Common myeloid progenitor, CD34-positive (primary cell): ENCODE measurements at places on chromosomes 13 and 19.

GRCh38 chr13:61880578-61881283 is 465.1 kb upstream of the PCDH20 start:
- H3K4me1 ChIP-seq, result no peaks in the 10 kb centered on the region
- peak; percentile 33 for DNase-seq
- H3K27ac ChIP-seq, result no peak overlapping the region
- no peaks in the 10 kb centered on the region for H3K36me3 ChIP-seq

DNA sequence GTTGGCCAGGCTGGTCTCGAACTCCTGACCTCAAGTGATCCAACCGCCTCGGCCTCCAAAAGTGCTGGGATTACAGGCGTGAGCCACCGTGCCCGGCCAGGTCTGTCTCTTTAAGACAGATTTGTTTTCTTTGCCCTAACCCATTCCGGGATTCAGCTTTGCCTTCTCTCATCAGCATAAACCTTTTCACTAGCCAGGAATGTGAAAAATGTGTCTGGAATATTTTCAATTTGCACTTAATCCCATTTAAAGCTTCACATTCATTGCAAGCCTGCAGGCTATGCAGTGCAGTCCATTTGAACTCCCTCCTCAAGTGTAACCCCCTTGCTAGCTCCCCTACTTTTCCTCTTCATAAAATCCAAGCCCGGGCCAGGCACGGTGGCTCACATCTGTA is 880 bp upstream of the TMEM160 start:
- H3K4me1 ChIP-seq, result peaks cover 7% of the 10 kb centered on the region
- no peaks in the 10 kb centered on the region for H3K27me3 ChIP-seq
- no peak overlapping the region for H3K4me3 ChIP-seq
- H3K27ac ChIP-seq, result no peak overlapping the region
- peaks cover 7% of the 10 kb centered on the region for H3K36me3 ChIP-seq

DNA sequence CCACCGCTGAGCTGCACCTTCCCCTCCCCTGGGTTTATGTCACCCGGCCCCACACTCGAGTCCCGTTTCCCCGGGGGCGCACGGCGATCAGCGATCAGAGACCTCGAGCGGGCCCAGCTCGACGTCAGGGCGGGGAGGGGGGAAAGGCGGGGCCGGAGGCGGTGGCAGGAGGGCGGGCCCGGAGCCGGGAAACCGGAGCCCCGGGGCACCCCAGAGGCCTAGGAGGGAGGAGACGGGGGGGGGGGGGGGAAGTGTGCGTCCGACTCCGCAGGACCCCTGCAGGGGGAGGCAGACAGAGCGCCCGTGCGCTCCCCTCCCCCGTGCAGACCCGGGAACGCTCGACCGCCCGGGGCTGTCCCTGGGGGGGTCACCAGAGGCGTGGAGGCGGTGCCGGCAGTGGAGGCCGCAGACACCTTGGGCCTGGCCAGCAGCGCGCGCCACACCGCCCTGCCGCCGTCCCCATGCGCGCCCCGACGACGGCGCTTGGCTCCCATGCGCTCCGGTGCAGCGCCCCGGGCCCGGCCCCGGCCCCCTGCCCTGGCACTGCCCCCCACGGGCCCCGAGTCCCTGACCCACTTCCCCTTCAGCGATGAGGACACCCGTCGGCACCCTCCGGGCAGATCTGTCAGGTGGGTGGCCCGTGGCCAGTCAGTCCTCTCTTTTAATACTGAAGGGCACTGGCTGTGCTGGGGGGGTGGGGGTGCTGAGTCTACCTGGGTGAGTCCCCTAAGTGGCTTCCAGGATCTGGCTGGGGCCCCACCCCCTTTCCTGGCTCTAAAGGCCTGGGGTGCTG is 11.8 kb downstream of the PDE4A start:
- H3K4me1 ChIP-seq, result peaks cover 39% of the 10 kb centered on the region
- no peak overlapping the region for H3K27ac ChIP-seq
- no peaks in the 10 kb centered on the region for H3K36me3 ChIP-seq

- peaks cover 58% of the 10 kb centered on the region for H3K4me1 ChIP-seq
- no peaks in the 10 kb centered on the region for H3K36me3 ChIP-seq
Observed at GRCh38 chr19:33296488-33296971, 5.8 kb downstream of the CEBPA start.

DNA sequence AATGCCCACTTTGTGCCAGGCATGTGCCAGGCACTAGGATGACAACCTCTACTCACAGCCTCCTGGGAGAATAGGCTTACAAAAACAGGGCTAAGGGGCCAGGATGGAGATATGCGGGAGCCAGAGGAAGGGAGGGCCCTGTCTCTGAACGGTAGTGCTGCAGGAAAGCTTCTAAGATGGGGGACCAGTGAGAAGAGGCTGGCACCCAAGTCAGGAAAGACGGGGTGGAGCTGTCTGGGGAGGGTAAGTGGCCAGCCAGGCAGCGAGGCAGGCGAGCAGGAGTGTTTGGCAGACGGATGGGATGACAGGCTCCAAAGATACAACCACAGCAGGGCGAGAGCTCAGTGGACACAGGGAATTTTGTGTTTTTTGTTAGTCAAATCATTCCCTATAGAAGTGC is 44.7 kb upstream of the GPI start:
- H3K36me3 ChIP-seq, result peaks cover 4% of the 10 kb centered on the region
- DNase-seq, result no peak
- peaks cover 3% of the 10 kb centered on the region for H3K4me1 ChIP-seq

DNA sequence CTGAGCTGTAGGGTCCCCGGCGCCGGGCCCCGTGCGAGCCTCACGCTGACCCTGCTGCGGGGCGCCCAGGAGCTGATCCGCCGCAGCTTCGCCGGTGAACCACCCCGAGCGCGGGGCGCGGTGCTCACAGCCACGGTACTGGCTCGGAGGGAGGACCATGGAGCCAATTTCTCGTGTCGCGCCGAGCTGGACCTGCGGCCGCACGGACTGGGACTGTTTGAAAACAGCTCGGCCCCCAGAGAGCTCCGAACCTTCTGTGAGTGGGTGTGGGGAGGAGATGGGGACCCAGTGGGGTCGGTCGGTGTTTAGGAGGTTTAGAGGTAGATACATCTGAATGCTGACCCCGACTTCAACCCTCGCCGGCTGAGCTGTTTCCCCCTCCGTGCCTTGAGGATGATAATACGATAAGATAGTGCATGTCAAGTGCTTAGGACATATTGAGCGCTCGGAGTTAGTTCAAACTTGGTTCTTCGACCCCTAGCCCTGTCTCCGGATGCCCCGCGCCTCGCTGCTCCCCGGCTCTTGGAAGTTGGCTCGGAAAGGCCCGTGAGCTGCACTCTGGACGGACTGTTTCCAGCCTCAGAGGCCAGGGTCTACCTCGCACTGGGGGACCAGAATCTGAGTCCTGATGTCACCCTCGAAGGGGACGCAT is 1.9 kb downstream of the ICAM5 start:
- H3K36me3 ChIP-seq, result no peaks in the 10 kb centered on the region
- peaks cover 5% of the 10 kb centered on the region for H3K4me1 ChIP-seq
- no peak for DNase-seq
- H3K27ac ChIP-seq, result no peak overlapping the region
- H3K27me3 ChIP-seq, result peaks cover 52% of the 10 kb centered on the region
- peak overlapping the region; percentile 76 for H3K4me3 ChIP-seq

DNA sequence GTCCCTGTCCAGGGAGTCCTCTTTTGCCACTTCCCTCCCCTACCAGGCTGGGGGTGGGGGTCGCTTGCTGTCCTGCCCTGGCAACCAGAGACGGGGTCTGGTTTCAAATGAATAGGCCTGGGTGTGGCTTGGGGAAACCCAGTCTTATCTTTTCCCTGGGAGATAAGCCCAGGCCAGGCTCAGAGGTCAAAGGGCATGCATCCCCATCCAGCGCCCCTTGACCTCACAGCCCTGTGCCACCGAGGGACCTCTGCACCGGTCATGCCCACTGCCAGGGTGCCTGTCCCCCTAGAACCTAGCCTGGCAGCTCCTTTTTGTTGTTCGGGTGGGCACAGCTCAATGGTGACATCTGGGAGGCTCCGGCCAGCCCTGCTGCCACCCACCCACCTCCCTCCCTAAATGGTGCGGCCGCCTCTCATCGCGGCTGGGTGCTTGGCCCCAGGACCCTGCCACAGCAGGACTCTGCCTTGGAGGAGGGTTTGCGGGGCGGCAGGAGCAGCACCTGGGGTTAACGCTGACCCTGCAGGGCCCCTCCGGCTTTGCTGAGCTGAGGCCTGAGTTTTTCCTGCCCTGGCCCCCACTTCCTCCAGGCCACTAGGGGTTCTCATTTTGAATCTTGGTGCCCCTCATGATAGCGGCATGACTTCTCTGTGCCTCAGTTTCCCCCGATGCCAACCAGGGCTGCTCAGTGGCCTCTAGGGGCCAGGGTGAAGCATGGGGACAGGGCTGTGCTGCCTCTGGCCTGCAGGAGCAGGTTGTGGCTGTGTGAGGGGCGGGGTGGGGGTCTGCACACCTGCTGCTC is 2.9 kb upstream of the CERS1 start:
- H3K27me3 ChIP-seq, result peaks cover 31% of the 10 kb centered on the region
- peaks cover 36% of the 10 kb centered on the region for H3K36me3 ChIP-seq
- H3K27ac ChIP-seq, result no peak overlapping the region
- H3K4me1 ChIP-seq, result peaks cover 12% of the 10 kb centered on the region
- DNase-seq, result no peak

DNA sequence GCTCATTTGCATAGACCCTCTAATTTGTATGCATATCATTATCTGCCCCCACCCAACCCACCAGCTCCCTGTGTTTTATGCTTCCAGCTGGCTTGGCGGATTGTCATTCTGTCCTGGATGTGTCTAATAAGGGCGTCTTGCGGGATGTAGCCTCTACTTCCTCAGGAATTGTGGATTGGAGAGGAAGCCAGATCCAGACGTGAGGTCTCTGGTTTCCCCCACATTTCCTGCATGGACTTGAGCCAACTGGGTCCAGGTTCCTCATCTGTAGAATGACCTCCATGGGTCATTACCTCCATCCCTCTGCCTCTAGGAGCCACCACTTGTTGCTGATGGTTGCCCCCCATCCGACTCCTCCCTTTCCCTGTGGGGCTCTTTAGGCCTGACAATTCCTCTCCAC is 7.3 kb downstream of the TNFSF14 start:
- no peaks in the 10 kb centered on the region for H3K27me3 ChIP-seq
- no peak overlapping the region for H3K27ac ChIP-seq
- peaks cover 11% of the 10 kb centered on the region for H3K4me1 ChIP-seq
- DNase-seq, result no peak
- no peak overlapping the region for H3K4me3 ChIP-seq
